ENCODE measurements at places on chromosomes 11 and 22.

GRCh38 chr11:105821372-105821771 lies 200.7 kb downstream of the MSANTD4 start:
- peak; percentile 48 for DNase-seq

DNA sequence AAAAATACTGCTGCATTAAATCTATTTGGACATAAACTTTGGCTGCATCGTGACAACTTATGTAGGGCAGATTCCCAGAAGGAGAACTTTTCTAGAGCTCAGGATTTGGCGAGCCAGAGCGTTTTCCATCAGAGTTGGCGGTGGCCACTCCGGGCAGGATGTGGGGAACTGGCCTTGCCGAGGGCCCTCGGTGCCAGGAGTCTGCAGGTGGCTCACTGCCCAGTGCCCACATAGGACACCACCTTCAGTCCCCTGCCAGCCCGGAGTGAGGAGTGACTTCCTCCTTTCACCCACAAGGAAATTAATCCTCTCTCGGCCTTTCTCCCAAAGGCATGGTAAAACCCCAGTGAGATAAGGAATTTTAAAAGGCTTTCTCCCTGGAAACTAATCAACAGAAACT lies 1.6 kb upstream of the LGALS2 start:
- no peak for DNase-seq

GRCh38 chr11:31240340-31240904 lies 129.1 kb downstream of the DCDC1 start:
- peak; percentile 20 for DNase-seq

- no peak for DNase-seq
These were observed 55.6 kb downstream of the ARFGAP3 start for GRCh38 chr22:42801252-42802080.

GRCh38 chr22:25806579-25806978 lies 64.6 kb downstream of the MYO18B start:
- no peak for DNase-seq

GRCh38 chr11:43547889-43548381 lies 132.6 kb upstream of the HSD17B12 start:
- DNase-seq = no peak

- no peak for DNase-seq
These were observed 58.3 kb downstream of the AAMDC start for GRCh38 chr11:77879218-77879617.

- DNase-seq = peak; percentile 47
These were observed 665 bp downstream of the USP28 start for GRCh38 chr11:113874581-113875233.

GRCh38 chr11:62832336-62833234 lies at the start of gene TEX54:
Gene TEX54 (minus strand): TSS chr11:62832841.
- DNase-seq = no peak

DNA sequence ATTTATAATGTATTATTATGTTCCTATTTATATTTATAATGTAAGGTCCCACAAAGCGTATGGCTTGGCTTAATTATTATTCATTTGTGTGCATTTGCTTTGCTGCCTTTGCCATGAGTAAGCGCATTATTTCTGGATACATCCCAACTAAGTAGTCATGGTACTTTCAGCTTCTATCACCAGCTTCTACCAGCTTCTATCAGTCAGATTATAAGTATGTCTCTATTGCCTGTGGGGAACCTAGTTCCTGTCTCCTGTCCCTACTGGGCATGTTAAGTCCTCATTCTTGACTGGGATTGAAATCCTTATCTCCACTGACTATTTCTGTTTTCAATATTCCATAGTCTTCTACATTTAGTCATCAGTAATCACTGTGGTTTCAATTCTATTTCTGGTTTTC lies 33.5 kb upstream of the OR10W1 start:
- DNase-seq = no peak

DNA sequence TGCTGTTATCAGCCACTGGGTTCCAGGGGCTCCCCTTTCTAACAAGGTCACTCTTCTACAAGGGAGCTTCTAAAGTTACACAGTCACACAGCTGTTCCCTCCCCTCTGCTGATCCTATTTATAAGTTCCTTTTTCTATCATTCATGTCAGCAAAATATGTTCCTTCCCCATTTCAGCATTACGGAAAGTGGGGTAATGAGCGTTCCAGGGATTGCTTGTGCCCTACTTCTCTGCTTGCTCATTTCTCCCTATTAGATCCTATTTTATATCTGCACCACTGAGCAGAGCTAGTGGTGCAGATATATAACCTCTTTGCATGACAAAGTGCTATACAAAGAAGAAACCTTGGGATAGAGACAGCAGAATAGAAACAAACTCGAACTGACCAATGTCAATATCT lies 22.7 kb upstream of the PLEKHB1 start:
- no peak for DNase-seq

DNA sequence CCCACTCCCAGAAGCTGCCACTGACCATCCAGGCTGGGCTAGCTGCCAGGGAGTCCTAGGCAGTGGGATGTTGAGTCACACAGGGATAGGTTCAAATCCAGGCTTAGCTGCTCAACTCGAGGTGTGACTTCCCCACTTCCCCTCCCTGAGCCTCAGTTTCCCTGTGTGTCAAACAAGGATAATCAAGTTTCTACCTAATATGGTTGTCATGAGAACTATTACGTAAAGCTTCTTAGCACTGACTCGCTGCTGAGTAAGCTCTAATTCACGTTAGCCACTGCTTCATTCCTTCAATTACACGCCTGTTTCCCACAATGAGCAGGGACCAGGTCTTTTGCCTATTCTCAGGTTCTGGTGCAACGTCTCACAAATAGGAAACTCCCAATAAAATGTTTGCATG lies 67.7 kb downstream of the SEZ6L start:
- DNase-seq = no peak
